Activated CD8-positive, alpha-beta memory T cell treated with anti-CD3 and anti-CD28 coated beads for 36 hours (primary cell): ENCODE measurements at places on chromosomes 1 and 21. TPM values are rescaled to one million over a fixed set of nuclear protein-coding genes. Genes with fewer than 3 reads are reported as not detected.

FGR gene
- 0.63 TPM for total RNA-seq

CR1L gene
- not detected for total RNA-seq

KRTAP21-1 gene
- not detected for total RNA-seq

FCAMR gene
- not detected for total RNA-seq

CD1E gene
- not detected for total RNA-seq

PTAFR gene
- total RNA-seq: 0.21 TPM

SLAMF9 gene
- total RNA-seq: not detected

RHBDL2 gene
- total RNA-seq: not detected

INSRR gene
- not detected for total RNA-seq

LCE1A gene
- not detected for total RNA-seq
